Stimulated activated CD8-positive, alpha-beta memory T cell treated with anti-CD3 and anti-CD28 coated beads, Interleukin-7, amount 100 ng/mL, for 4 hours (primary cell): ENCODE measurements at places on chromosomes 2 and 18.
A peak's percentile ranks its signal among the peaks of the same experiment; 100 is the strongest.

DNA sequence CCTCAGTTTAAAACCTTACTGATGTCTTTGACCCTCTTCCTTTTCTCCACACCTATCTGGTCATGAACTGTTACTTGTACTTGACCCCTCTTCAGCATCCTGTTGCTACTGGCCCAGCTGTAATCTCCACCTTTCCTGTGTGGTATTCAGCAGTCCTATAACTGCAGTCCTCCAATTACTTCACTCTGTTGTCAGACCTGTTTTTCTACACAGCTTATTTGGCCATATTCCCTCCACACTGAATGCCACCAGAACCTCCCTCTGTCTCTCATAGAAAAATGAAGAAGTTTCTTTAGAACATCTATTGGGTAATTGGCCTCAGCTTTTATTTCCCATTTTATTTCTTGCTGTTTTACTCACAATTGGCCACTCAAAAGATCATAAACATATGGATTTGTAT is 155.4 kb downstream of the ASXL3 start:
- no peak for DNase-seq

- DNase-seq: no peak
These were observed 31.5 kb upstream of the SPTBN1 start for GRCh38 chr2:54424555-54425163.

DNA sequence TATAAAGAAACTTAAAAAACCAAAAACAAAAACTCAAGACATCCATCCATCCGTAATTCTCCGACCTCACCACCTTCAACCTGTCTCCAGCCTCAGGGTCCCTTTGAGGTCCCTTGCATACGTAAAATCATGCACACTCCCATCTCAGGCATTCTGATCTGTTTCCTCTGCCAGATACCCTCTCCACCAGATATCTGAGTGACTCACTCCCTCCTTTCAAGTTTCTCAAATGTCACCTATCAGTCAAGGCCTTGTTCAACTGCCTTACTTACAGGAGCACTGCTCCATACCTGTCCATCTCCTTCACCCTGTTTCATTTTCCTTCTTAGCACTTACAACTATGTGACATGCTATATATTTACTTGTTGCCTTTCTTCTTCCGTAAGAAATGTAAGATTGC is 369.3 kb downstream of the NBAS start:
- DNase-seq: no peak

GRCh38 chr18:47911877-47912276 is 18.6 kb downstream of the SMAD2 start:
- DNase-seq: no peak

- DNase-seq: no peak
These were observed 102.1 kb downstream of the MTCL1 start for GRCh38 chr18:8807488-8807805.

DNA sequence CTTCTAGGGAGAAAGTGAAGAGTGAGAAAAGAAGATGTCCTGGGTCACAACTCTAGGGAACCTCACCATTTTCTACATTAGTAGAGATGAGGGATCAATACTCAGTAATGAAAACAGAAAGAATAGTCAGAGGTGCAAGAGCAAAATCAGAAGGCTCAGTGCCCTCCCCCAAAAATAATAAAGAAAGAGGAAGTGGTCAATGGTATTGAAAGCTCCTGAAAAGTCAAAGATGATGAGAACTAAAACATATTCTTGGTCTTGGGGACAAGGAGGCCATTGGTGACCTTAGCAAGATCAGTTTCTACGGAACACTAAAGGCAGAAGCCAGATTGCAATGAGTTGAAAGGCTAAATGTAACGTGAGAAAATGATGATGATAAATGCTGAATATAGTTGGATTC is 24.5 kb upstream of the MYO1B start:
- no peak for DNase-seq

DNA sequence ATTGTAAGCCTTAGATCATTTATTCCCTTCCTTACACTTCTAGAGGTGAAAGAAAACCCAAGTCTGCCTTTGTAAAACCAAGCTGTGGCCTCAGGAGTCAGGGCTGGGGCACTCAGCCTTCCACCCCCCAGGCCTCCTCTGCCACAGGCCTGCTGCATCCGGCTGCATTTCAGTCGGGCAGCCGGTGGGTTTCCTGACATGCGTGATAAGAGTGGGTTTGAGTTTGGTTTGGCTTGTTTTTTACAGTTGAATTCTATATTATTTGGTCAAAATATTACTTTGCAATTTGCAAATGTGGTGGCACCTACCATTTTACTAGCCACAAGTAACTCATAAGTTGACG is 42.4 kb downstream of the ADI1 start:
- no peak for DNase-seq

GRCh38 chr2:112646102-112646719 is 472 bp downstream of the SLC20A1 start:
- no peak for DNase-seq

DNA sequence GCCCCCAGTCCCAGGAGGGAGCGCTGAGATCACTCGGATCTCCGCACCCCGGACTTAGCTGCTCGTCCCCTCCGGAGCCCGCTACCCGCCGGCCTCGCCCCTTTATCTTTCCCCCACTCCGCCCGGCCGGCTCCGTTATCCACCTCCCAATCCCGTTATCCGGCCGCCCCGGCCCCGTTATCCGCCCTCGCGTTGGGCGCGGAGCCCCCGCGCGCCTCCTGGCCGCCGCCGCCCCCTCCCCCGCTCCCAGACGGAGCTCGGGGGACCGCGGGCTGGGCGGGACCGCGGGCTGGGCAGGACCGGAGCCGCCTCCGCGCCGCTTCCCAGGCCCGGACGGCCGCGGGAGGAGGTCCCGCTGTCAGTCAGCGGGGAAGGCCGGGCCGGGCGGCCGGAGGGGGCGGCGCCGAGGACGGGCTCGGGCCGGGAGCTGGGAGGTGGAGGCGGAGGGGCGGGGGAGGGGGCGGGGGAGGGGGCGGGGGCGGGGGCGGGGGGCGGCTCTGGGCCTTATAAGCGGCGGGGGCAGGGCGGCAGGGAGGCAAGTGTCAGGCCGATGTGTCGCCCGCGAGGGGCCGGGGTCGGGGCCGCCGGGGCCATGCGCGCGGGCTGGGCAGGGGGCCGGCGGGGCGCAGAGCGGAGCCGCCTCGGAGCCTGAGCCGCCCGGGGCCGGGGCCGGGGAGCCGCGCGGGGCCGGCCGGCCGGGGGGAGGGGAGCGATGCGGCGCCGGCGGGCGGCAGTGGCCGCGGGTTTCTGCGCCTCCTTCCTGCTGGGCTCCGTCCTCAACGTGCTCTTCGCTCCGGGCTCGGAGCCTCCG is at the start of gene PKDCC:
TSS of gene PKDCC (plus strand) at position 534 of the 811 bp plus-strand sequence. CDS start at position 713, 179 bp downstream.
- DNase-seq: peak; percentile 31

GRCh38 chr2:122191331-122191730 is 435.9 kb downstream of the TSN start:
- DNase-seq: no peak

- no peak for DNase-seq
These were observed 32.8 kb upstream of the DOCK10 start for GRCh38 chr2:225074919-225075681.

DNA sequence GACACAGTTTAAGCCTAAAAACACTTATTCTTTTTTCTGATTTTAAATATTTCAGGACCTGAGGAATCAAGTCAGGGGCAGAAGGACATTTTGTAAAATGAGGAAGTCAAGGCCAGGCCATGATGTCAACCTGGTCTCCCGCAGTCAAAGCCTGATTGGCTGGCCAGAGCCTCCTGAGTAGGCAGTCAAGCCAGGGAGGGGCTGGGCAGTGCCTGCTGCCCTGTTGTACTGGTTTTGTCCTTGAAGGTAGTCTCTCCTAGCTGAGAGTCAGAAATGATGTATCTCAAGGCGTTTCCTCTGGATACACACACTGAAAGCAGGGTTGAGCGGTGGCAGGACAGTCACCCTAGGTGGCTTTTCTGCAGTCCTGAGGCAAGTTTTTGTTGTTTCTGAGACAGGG is 19.8 kb downstream of the CCT7 start:
- no peak for DNase-seq

DNA sequence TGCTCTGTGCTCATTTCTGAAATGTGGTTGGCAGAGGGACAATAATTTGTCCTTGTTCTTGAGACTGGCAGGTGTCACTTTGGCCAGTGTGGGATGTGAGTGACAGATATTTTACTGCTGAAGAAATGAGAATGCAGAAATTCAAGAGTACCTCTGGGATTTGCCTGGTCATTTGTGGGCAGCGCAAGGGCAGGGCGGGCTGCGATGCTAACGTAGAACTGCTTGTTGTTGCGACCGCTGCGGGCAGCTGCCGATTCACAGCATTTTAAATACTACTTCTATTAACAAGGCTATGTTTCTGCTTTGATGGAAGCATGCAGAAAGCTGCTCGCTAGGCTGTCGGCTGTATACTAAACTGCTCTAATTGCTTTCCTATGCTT is 268.6 kb downstream of the FIGN start:
- DNase-seq: no peak

DNA sequence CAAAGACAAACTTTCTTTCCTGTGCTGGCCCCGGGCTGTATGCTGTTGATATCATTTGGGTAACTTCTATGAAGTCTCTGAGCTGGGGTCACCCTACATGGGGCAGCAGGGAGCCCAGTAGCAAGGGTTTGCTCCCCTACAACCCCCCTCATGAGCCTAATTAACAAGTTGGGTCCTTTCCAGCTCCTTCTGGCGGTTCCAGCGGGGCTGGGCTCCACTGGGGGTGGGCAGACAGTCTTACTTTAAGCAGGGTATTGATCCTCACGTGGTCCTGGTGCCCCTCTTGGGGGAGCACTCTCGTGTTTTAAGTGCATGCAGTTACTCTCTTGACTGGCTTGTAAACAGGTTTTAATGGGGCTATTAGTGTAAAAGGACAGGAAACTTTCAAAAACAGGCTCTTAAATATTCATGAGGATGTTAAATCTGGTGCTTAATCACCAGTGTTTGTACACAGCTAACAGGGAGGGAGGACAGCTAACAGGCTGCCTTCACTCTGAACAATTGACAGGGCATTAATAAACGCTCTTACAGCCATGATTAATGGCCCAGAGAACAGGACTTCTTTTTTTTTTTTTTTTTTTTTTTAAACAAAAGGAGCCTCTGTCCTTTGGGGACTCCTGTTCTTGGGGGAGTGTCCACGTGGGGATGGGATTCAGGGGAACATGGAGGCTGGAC is 36.6 kb upstream of the SKOR2 start:
- DNase-seq: no peak

GRCh38 chr2:161722547-161723503 is 98.6 kb downstream of the SLC4A10 start:
- DNase-seq: no peak

- DNase-seq: no peak
These were observed 277.8 kb downstream of the SETBP1 start for GRCh38 chr18:44958455-44958854.

- no peak for DNase-seq
These were observed 119.1 kb downstream of the LYPD1 start for GRCh38 chr2:132550946-132551345.

- DNase-seq: no peak
These were observed 55.6 kb downstream of the THADA start for GRCh38 chr2:43540021-43540779.

- no peak for DNase-seq
These were observed 218.3 kb downstream of the ACKR3 start for GRCh38 chr2:236787885-236788284.

- no peak for DNase-seq
These were observed 15.6 kb downstream of the SLC39A10 start for GRCh38 chr2:195672674-195673073.

GRCh38 chr2:19355416-19355821 is 3.0 kb downstream of the OSR1 start:
- DNase-seq: no peak

- no peak for DNase-seq
These were observed 1572.1 kb upstream of the LRRTM1 start for GRCh38 chr2:81876624-81877023.

DNA sequence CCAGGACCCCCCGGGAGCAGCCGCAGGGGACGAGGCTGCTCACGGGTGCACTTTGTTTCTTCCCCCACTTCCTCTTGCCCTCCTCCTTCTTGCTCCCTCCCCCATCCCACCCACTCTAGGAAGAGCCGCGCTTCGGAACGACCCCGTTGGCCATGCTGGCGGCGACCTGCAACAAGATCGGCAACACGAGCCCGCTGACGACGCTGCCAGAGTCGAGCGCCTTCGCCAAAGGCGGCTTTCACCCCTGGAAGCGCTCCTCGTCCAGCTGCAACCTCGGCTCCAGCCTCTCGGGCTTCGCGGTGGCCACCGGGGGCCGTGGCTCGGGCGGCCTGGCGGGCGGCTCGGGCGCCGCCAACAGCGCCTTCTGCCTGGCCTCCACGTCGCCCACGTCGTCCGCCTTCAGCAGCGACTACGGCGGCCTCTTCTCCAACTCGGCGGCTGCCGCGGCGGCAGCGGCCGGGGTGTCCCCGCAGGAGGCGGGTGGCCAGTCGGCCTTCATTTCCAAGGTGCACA is 1.3 kb downstream of the SP9 start:
- no peak for DNase-seq

DNA sequence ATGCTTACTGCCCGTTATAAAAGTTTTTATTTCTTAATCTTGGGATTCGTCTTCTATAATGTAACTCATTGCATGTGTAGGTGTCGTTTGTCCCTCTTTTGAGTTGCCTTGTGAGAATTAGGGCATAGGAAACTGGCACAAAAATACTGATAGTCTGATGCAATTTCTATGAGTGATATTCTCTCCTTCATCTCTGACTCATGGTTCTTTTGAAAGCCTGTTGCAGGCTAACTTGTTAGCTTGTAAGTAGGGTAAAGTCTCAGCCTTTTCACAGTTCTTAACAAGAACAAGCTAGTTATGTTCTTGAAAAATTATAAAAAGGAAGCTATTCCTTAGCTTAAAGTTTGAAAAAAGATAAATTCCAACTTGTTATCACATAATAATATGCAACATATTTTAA is 1085.4 kb upstream of the NRXN1 start:
- DNase-seq: no peak

DNA sequence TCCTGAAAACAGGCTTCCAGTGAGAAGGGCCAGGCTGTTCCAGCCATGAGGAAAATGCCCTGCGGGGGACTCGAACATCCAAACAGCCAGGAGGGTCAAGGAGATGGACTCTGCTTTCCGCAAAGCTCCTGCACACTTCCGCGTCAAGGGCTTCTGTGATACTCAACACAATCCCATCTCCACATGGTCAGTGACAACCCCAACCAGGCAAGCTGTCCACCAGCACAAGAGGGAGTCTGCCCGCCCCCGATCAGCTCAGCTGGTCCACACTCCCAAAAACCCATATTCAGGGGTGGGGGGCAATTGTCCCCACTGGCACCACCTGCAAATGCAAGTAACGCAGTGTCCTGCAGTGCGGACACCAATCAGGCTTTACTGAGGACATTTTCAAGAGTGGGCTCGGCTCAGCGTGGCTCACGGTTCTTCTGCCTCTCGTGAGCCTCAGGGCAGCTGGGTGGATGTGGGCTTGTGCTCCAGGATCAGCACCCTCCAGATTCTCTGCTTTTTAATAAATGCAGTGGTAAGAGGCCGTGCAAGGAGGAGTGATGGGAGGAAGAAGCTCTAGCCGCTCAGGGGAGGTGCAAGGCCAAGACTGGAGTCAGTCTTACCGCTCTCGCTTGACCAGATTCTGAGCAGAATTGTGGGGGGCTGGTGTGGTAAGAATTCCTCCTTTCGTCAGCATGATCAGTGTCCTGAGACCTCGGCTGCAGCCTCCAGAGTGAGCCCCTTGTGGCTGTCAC is 19.5 kb upstream of the CIDEA start:
- no peak for DNase-seq

GRCh38 chr2:192315543-192315942 is 120.8 kb upstream of the TMEFF2 start:
- no peak for DNase-seq

- DNase-seq: no peak
These were observed 51.8 kb downstream of the LIMS1 start for GRCh38 chr2:108586116-108586515.
